Fibroblast of skin of scalp (primary cell): ENCODE measurements at places on chromosomes 7 and 10.

DNA sequence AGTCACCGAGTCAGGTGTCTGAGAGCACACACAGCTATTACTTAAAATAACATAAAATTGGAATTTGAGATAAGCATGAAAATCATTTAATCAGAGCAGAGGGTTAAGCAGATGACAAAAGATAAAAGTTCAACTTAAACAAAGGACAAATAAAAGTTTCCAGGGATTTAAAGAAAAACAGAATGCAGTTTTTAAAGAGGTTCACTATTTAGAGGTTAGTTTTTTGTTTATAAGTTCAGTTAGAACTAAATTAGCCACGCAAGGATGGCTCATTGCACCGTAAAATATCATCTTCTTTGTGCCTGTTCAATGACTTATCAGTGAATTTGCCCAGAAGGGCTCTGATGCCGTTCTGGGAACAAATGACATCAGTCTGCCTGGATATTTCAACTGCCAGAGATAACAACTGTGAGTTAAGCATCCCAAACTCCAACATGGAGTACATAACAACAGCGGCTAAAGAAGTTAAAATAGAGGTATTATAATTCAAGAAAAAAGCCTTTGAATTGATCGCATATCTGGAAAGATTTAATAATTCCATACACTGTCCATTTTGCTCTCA lies 107.8 kb downstream of the ANK3 start:
- no peak for DNase-seq

DNA sequence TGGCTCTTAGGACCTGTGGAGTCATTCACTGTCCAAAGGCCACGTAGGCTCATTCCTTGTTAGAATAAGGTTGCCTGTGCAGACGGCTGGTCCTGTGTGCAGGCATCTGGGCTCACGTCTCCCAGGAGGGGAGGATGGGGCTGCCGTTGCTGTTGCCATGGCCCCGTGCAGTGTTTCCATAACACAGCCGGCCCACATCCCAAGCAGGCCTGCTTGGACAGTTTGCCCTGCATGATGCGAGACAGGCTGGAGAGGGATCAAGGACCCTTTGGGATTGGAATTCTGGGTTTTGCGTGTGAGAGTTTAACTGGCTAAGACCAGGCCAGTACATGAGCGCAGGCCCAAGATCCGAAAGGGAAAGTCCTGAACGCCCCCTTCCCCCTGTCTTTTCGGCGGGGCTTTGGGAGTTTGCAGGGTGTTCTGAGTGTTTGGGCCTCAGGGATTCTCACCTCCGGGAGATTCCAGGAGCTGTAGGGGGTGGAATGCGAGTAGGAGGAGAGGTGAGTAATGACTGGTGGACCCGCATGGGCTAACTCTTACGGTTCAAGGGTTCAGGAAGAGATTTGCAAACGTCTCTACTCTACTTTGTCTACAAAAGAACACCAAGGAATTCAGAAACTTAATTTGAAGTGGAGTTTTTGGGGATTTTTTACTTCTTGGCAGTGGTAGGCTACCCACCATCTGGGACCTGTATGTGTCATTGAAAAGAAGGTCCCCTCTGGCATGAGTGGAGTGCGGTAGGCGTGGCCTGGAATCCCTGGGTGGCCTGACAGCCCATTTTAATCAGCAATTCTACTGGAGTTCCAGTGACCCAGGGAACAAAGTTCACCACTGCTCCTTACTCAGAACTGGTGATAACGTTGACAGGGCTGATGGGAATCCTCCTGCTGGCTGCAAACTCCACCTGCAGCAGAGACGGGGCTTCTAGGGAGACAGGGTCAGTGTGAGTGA lies 125.4 kb downstream of the ITIH5 start:
- peak; percentile 42 for DNase-seq

DNA sequence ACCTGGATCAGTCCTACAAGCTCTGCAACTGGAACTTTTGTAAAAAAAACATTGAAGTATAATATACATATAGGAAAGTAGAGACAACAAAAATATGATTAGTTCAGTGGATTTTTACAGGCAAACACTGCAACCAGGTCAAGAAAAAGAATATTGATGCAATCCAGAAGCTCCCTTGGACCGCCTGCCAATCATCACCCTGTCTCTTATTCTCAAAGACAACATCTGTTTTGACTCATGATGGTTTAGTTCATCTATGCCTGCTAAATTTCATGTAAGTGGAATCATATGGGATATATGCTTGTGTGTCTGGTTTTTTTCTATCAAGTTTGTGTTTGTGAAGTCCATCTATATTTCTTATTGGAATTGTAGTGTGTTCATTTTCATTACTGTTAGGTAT lies 7.7 kb upstream of the HYCC1 start:
- peak; percentile 25 for DNase-seq

DNA sequence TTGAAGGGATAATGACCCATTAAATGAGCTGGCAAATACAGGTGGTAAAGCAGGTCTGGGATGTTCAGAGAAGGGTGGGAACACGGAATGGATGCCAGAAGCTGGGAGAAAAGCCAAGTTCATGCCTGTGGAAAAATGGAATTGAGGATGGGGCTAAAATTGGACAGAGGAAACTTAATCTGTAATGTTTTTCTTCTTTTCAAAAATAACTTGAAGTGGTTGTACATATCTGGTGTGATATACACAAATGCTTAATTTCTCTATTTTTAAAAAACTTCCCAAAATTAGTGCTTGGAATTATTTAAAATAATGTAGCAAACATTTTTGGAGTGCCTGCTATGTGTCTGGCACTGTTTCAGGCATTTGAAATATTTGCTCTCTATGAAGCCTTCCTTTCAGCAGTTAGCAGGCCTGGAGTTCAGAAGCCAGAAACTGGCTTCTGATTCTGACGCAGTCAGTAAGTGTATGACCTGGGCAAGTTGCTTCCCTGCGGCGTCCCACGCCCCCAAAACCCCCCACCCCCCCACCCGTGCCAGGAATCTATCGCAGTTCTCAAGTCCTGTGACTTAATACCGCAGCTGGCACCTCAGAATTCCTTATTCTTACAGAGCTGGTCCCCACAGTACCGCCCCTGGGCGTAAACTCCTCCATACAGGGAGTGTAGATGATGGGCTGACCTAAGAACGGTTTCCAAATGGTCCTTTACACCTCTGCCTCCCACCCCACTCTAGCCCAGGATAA lies 828 bp upstream of the MALSU1 start:
- DNase-seq, result peak; percentile 89

DNA sequence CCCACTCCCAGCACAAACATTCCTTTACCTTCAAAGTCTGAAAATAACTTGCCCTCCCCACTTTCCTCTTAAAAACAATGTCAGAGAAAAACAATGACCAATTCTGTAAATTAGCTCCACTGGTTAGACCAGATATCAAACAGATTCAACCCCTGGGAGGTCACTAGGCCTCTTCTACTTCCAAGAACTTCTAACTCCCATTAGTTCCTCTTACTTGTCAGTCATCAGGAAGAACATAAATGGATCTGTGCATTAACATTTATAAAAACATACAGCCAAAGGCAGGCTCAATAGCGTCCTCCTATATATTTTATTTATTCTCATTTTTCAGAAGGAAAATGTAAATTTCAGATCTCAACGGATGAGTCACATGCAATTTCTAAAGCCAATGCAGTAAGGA lies 2.2 kb downstream of the ELAPOR2 start:
- DNase-seq, result no peak

GRCh38 chr7:151038951-151039849 lies 9.1 kb upstream of the ASIC3 start:
- DNase-seq, result peak; percentile 95

GRCh38 chr10:13331646-13332045 lies 16.4 kb downstream of the SEPHS1 start:
- DNase-seq, result peak; percentile 56

DNA sequence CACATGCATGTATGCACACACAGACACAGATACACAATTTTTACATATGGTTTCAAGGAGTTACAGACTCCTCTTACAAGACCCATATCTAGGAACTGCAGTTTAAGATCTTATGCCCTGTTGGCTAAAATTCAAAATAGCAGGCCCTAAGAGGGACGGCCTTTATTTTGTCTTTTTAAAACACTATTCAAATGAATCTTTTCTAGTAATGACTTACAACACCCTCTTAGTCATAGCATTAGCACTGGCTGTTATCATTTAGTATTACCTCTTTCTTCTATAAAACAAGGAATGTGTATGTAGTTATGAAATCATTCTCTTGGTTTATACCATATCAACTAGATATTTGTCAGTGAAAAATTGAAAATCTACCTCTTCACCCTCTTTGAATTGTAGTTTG lies 15.3 kb downstream of the PAPSS2 start:
- peak; percentile 44 for DNase-seq

GRCh38 chr10:123402656-123403055 lies 248.5 kb downstream of the BUB3 start:
- no peak for DNase-seq

DNA sequence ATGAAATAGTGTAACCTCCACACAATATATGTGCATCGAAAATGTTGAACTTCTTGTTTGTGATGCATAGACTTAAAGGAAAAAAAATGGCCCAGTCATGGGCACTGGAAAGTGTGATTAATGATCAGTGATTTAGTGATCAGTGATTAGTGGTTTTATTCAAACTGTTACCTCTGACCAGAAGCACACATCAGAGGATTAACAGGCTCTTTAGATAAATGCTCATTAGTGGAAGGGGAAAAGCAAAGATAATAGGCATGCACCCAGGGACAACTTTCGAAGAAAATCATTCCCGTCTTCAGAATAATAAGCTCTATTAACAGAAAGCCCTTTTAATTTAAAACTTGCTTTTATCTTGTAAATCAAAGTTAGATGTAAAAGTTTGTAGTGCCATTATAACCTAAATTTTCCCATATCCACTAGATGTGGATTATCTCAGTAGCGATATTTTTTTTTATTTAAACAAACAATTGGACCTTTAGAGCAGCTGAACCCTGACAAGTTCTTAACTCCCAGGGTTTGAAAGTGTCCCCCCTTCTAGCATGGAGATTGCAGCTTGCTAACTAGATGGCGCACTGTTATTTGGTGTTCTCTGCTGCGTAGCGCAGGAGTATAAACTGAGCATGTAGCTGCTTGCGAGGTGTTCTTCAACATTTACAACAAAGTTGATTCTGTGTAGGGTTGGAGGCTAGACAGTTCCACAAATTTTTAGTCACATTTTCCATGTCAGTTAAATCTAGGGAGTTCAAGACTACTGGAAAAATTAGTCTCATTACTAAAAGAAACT lies at the start of gene CREB5:
Gene CREB5, plus strand, starts transcription at position 643 of the 787 bp plus-strand sequence. CDS start 397 bp downstream, outside the sequence.
- no peak for DNase-seq

- no peak for DNase-seq
These were observed 120.6 kb downstream of the NEBL start for GRCh38 chr10:20776384-20777118.

GRCh38 chr10:86556933-86557649 lies 35.5 kb upstream of the WAPL start:
- DNase-seq, result no peak

- no peak for DNase-seq
These were observed 2.6 kb downstream of the CPVL start for GRCh38 chr7:29143751-29144150.

DNA sequence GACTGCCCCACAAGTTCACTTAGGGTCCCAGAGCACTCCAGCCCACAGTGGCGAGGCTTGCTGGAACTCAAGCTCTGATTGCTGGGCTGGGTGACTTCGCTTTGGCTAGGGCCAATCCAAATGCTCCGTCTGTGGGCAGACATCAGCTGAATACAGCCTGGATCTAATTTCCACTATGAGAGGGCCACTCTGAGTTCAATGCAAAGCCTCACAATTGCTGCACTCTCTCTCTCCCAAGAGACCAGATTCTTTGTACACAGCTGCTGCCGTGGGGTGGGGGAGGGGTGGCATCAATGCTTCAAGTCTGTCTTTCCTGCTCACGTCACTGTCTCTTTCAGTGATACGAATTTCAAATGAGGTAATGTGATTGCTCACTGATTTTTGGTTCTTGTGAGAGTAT lies 47.3 kb upstream of the BPGM start:
- DNase-seq, result peak; percentile 29

DNA sequence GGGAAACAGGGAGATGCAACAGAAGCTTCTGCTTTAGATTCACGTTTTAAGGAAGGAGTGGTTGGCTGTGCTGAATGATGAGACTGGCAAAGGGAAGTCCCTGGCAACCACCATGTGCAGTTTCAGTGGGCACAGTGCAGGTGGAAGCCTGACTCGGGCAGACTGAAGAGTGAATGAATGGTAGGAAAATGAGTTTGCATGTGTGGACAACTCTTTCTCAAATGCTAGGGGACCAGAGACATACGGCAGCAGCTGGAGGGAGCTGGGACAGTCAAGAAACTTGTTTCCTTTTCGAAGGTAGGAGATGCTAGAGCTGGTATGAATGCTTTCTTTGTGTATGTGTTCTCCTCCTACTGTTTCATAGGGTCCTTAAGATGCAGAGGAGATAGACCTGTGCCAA lies 29.0 kb downstream of the PODXL start:
- no peak for DNase-seq

DNA sequence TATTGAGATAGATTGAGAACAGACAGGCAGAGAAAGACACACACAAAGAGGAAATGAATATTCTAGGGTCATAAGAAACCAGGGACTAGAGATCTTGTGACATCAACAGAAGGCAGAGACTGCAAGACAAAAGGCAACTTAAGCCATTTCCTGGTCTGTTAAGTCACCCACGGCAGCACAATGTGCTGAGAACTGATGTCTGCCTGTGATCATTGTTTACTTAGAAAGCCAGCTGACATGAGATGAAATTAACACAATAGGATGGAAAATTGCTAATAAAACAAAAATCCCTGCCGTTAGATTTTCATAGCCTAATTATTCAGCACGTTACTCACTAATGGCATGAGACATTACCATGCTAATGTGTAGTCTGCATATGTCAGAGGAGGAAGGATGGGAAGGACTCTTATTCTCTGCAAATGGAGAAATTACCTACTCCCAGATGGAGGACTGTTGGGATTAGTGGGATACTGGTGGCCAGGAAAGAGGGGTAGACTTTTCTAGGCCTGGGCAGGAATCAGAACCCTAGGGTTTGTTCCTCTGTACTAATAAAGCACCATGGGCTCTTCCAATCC lies 191.3 kb upstream of the PODXL start:
- no peak for DNase-seq

DNA sequence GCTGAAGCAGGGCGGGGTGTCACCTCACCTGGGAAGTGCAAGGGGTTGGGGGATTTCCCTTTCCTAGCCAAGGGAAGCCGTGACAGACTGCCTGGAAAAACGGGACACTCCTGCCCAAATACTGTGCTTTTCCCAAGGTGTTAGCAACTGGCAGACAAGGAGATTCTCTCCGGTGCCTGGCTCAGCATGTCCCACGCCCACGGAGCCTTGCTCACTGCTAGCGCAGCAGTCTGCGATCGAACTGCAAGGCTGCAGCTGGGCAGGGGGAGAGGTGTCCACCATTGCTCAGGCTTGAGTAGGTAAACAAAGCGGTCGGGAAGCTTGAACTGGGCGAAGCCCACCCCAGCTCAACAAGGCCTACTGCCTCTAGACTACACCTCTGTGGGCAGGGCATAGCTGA lies 80.9 kb upstream of the DNAJB12 start:
- no peak for DNase-seq
